ENCODE measurements at places on chromosomes 4 and X. TPM values are rescaled to one million over a fixed set of nuclear protein-coding genes. Genes with fewer than 3 reads are reported as not detected.

DCX gene
- not detected for total RNA-seq

GK gene
- total RNA-seq = 6.1 TPM

FREM3 gene
- not detected for total RNA-seq

SUPT20HL1 gene
- not detected for total RNA-seq

SLC6A8 gene
- 20.2 TPM for total RNA-seq

GUCY1B1 gene
- 0.23 TPM for total RNA-seq

NUDT10 gene
- 2.2 TPM for total RNA-seq

PRKG2 gene
- 2.5 TPM for total RNA-seq

NAP1L3 gene
- total RNA-seq = not detected

NEUROG2 gene
- total RNA-seq = not detected

MBTPS2 gene
- 6.7 TPM for total RNA-seq

HSFX2 gene
- not detected for total RNA-seq

MAGEB10 gene
- not detected for total RNA-seq

RPS6KA6 gene
- 0.23 TPM for total RNA-seq

FHDC1 gene
- total RNA-seq = 2.3 TPM

ITIH6 gene
- total RNA-seq = not detected

IL13RA2 gene
- total RNA-seq = 6.2 TPM

Data from hair follicular keratinocyte (primary cell).